Psoas muscle (tissue), 8 donors: ENCODE measurements at places on chromosomes 12 and 14. TPM values are rescaled to one million over a fixed set of nuclear protein-coding genes. Genes with fewer than 3 reads are reported as not detected.

DNA sequence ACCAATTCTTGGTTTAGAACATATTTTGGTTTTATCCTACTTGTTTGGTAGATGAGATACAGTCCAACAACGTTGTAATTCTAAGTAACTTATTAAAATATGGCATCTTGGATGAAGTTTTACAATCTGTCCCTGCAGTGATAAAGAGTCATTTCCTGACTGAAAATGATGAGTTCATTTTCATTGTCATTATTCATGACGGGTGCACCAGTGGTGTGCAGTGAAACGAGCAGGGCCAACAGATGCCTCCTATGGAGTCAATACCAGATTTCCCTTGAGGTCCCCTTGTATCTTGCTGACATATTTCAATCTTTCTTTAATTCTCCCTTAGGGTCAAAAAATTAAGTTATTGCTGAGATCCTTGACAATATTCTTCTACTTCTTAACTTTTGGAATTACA, 438.5 kb downstream of the LRIG3 start:
- H3K4me3 ChIP-seq: no peak overlapping the region
- H3K4me1 ChIP-seq: no peaks in the 10 kb centered on the region
- no peaks in the 10 kb centered on the region for H3K27me3 ChIP-seq
- no peaks in the 10 kb centered on the region for H3K36me3 ChIP-seq

GRCh38 chr14:56417173-56417572, 162.4 kb upstream of the TMEM260 start:
- H3K4me3 ChIP-seq: no peak overlapping the region
- no peak for DNase-seq
- no peaks in the 10 kb centered on the region for H3K27me3 ChIP-seq
- H3K27ac ChIP-seq: no peak overlapping the region
- H3K36me3 ChIP-seq: no peaks in the 10 kb centered on the region

DNA sequence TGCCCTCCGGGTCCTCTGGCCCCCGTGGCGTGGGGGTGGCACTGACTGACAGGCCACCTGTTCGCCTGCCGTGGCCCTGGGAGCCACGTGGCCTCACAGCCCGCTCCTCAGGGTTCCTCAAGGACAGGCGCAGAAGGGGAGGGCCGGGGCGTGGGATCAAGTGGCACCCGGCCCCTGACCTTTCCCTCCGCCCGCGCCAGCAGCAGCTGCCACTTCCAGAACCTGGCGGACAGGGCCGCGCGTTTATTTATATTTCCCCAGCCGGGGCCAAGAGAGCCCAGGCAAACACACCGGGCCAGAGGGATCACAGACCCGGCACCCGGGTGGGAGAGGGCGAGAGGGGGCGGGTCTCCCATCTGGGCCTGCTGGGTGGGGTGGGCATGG, 92.6 kb downstream of the RFLNA start:
- peak; percentile 95 for DNase-seq
- H3K36me3 ChIP-seq: no peaks in the 10 kb centered on the region
- H3K27ac ChIP-seq: peak overlapping the region; percentile 96

The AHNAK2 gene
- 0.75 TPM for polyA plus RNA-seq
